CD4-positive, alpha-beta memory T cell (primary cell): ENCODE measurements at places on chromosomes 6 and 20.

DNA sequence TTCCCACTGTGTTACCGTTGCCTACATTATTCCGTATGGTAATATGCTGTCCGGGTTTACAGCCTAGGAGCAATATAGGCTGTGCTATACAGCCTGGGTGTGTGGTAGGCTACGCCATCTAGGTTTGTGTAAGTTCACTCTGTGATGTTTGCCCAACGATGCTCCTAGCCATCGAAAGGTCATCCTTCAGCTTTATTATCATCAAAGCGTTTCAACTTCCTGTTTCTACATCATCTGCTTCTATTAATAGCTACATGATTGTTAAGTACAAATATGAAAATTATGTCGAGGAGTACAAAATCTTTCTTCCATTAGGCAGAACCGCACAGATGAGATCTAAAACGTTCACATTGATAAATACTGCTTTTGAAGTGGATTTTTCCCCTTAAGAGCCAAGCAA, 69.9 kb downstream of the PPP1R14C start:
- no peak overlapping the region for H3K4me3 ChIP-seq
- no peaks in the 10 kb centered on the region for H3K4me1 ChIP-seq
- H3K27ac ChIP-seq = no peak overlapping the region
- H3K27me3 ChIP-seq = no peaks in the 10 kb centered on the region
- DNase-seq = no peak

DNA sequence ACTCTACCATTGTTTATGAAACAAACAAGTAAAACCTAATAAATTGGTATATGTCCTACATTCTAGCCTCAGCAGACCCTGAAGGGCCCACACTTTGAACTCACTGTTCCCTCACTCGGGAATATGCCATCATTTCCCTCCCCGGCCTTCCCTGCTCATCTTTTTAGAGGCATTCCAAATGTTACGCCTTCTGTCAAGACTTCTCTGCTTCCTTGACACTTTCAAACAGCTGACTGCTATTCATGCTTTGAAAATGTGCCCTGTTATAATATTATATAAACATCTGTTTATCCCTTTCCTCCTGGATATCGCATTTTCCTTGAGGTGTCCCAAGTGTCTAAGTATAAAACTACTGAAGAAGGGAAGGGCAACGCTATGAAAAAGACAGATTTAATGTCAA, 249.5 kb upstream of the THEMIS start:
- DNase-seq = no peak
- no peak overlapping the region for H3K27ac ChIP-seq
- H3K36me3 ChIP-seq = no peaks in the 10 kb centered on the region
- H3K27me3 ChIP-seq = no peaks in the 10 kb centered on the region
- no peaks in the 10 kb centered on the region for H3K4me1 ChIP-seq

DNA sequence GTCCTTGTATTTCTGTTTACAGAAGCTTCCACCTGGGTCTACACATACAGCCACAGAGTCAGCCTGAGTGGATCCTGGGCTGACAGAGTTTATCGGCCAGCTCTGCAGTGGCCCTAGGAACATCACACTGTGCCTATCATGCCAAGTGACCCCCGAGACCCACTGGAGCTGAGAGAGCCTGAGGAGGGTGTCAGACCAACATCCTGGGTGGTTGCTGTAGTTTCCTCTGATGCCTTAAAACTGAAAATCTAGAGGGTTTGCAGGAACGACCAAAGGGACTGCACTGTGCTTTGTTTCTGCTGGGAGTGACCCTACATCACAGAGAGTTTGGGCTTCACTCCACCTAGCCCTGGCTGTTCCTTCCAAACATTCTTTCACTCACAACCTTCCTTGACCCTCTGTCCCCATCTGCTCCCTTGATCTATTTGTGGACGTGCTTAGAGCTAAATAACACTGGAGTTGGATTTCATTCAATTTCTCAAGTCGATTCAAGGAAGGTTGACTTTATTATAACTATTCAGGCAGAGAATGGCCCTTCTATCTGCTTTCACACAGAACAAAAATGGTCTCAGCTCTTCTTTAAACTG, 18.1 kb downstream of the MYLK4 start:
- H3K36me3 ChIP-seq = no peaks in the 10 kb centered on the region
- H3K4me1 ChIP-seq = no peaks in the 10 kb centered on the region
- no peak overlapping the region for H3K4me3 ChIP-seq
- no peaks in the 10 kb centered on the region for H3K27me3 ChIP-seq
- H3K27ac ChIP-seq = no peak overlapping the region
- no peak for DNase-seq

DNA sequence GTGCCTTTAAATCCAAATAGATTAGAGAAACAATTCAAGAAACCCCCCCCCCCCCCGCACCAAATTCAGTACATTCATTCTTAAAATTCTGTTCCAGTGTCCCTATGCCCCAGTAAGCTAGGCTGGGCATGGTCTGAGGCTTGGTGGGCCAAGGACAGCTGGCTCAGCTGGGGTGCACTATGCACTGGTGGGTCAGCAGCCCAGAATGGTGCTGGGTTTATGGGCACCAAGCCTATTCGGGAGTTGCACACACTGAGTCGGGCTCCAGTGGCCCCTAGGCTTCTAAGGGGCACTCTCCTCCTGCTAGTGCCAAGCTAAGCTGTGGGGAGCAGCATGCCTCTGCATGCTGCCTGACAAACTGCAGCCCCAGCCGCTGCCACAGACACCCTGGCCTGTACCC, 20.1 kb upstream of the HLA-B start:
- DNase-seq = no peak
- H3K36me3 ChIP-seq = no peaks in the 10 kb centered on the region
- H3K27ac ChIP-seq = no peak overlapping the region
- H3K27me3 ChIP-seq = peaks cover 7% of the 10 kb centered on the region

- H3K4me3 ChIP-seq = no peak overlapping the region
- H3K27me3 ChIP-seq = no peaks in the 10 kb centered on the region
- no peaks in the 10 kb centered on the region for H3K4me1 ChIP-seq
- no peak overlapping the region for H3K27ac ChIP-seq
- no peaks in the 10 kb centered on the region for H3K36me3 ChIP-seq
These were observed 855.0 kb downstream of the EPHA7 start for GRCh38 chr6:92564376-92564775.

DNA sequence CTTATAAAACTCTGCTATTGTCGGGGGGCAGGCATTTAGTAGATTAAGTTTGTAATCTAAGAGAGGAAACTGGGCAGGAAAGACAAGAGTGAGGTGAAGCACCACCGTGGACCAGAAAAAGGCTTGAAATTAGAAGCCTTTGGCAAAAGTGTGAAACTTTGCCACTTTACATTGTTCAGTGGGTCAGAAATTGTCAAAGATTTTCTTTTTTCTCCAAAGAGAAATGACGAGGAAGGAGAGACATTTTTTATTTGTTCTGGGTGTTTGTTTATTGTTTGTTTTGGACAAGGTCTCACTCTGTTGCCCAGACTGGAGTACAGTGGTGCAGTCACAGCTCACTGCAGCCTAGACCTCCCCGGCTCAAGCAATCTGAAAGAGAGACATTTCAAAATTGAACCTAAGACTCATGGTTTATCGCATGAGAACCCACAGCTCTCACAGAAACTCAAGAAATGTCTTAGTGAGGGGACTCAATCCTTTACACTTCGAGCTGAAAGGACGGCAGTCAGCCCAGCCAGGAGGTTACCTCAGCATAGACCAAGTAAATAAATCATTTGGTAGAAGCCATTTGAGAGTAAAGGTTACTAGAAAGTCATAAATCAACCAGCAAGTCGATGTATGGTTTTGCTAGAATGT, 262.8 kb upstream of the TAB2 start:
- peaks cover 28% of the 10 kb centered on the region for H3K4me1 ChIP-seq
- no peak for DNase-seq
- no peak overlapping the region for H3K27ac ChIP-seq
- no peaks in the 10 kb centered on the region for H3K27me3 ChIP-seq
- H3K36me3 ChIP-seq = no peaks in the 10 kb centered on the region
- no peak overlapping the region for H3K4me3 ChIP-seq
